ENCODE measurements at places on chromosomes 4 and X.

GRCh38 chr4:38621028-38621684, 42.8 kb upstream of the KLF3 start:
- DNase-seq, result peak; percentile 8

DNA sequence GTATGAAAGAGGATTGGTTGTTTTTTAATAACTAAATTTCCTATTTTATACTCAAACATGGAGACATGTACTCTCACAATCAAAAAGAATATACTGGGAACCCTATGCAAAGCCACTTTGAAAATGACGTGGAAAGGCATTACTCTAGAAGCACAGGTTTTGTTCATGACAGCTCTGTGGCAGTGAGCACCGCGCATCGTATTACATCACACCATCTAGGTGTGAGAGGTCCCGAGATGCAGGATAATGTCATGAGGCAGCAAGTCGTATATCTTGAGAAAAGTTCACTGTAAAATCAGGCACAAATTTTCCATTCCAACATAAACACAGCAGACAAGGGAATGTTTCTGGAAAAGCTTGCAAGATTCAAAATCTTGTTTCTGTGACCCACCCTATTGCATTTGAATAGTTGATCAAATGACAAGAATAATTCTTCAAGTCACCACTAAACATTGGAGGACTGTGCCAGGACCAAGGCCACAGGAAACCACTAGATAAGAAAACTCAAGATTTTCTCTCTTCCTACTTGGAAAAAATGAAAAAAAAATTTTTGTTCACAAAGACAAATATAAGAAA, 127.6 kb downstream of the LDB2 start:
- DNase-seq, result no peak

DNA sequence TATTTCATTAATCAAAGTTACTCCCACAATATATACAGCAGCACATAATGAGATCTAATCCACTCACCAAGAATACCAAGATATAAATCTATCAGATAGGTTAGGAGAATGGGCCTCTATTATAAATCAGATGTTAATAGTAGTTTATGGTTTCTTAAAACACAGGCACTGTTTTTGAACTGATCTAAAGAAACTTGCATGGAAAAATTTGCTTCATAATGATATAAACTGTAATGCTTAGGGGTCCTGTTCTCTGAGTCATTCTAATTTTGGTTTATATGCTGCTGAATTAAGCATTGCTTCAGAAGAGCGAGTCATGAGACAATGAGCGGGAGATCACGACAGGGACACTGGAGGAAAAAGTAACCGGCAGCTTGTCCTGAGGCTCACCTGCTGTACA, 113.3 kb upstream of the OTUD4 start:
- no peak for DNase-seq

GRCh38 chr4:107183155-107183774, 147.2 kb upstream of the DKK2 start:
- DNase-seq, result peak; percentile 46

DNA sequence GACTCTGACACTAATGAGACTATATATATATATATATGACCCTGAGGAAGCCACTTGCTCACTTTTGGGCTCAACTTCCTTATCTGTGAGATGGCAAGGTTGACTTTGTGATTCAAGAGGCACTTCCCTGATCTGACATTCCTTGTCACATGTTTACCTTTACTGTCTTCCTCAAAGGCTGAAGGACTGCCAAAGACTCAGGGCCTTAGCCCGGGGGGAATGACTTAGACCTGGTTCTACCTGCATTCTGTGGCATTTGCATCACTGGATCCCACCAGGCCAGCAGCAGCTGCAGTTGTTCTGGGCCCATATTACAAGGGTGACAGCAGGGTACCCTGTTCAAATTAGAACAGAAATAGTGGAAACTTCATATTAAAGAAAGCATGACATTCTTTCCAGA, 3.1 kb upstream of the HS6ST2 start:
- no peak for DNase-seq

DNA sequence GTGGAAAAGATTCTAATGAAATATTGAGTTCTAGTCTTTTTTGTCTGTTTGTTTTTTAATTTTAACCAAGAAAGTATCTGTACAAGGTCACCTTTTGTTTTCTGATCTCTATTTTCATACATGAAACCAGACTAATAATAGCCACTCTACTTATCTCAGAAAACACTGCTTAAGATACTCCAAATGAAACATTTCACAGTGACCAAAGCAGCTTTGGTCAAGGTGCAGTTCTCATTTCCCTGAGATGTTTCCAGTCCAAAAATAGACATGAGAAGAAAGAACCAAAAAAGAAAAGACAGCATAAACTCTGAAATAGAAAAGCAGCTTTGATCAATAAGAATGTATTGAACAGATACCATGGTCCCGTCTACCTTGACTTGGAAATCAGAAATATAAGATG, 782.8 kb downstream of the RAB28 start:
- no peak for DNase-seq

DNA sequence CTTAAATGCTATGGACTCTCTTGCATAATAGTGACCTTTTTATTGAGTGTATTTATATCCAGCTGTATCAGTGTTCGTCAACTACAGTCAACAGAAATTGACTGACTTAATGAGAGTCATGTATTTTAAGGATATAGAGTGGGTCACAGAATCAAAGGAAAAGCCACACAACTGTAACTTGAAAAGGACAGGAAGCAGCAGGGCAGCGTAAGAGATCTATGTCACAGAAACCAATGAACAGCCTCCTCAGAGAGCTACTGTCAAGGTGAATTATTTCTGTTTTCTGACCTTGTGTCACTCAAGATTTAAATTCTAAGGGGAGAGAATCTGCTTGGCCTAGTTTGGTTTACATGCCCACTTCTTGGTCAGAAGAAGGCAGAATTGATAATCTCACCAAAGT, 94.1 kb upstream of the FRAS1 start:
- DNase-seq, result no peak

GRCh38 chr4:78379991-78380729, 171.4 kb upstream of the ANXA3 start:
- DNase-seq, result no peak

GRCh38 chr4:126361287-126361686, 1046.5 kb downstream of the FAT4 start:
- no peak for DNase-seq

GRCh38 chr4:1599491-1600210, 84.5 kb downstream of the FAM53A start:
- no peak for DNase-seq

GRCh38 chr4:6983544-6984142, 59.5 kb upstream of the TADA2B start:
- no peak for DNase-seq

- no peak for DNase-seq
Observed at GRCh38 chr4:153471698-153472093, 5.5 kb downstream of the TMEM131L start.

- no peak for DNase-seq
Observed at GRCh38 chrX:154046031-154046781, 26.5 kb upstream of the IRAK1 start.

DNA sequence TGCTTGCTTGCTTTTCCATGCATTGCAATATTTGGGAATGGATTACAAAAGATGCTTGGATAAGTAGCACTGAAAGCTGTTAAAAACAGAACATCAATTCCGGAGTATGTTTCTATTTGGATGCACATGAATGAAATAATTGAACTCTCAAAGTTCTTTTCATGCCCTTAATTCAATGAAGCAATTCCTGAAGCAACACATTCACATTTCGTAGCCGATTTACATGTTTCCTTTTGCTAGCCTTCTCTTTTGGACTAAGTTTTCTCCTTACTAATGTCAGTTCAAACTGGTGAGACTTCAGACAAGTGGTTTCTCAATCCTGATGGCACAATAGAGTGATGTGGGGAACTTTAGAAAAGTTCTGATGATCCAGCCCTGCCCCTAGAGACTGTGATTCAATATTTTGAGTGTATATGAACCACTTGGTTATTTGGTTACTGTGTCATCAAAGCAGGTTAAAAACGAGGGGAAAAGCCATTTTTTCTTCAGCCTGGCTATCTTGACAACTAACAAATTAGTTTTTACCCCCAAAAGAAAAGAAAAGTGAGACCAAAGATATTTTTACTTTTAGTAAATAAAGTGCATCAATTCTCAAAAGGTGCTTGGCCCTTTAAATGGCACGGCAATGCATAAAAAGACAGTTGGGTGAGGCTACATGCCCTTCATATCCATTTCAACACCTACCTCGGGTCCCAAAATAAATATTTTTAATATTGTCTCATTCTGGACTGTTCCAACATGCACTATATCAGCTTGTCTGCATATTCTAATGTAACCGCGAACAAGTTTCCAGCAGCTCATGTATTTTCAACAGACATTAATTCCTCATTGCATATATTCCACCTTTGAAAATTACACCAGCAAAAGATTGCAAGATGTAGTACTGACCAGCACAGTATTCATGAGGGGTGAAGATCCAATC, 90.1 kb upstream of the RPL34 start:
- no peak for DNase-seq

- no peak for DNase-seq
Observed at GRCh38 chrX:103927030-103927429, 35.4 kb upstream of the TMSB15B start.

DNA sequence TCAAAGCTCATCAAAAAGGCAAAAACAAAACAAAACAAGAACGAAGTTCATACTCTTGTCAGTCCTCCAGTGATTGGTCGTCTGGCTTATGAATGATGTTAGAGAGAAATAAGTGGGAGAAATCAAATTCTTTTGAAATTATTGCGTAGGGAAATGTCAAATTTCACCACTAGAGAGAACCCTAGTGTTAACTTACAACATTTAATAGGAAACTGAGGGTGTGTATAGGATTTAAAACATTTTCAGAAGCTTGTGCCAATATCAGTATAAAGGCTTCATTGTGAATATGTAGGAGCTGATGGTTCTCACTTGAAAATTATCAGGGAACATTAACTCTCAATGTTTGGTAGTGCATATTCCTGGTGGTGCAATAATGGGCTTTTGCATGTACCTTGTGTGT, 17.4 kb downstream of the ADH6 start:
- DNase-seq, result no peak

- peak; percentile 61 for DNase-seq
Observed at GRCh38 chr4:41360214-41360920, 103.6 kb downstream of the UCHL1 start.

- no peak for DNase-seq
Observed at GRCh38 chr4:58760737-58761136, 1650.6 kb upstream of the IGFBP7 start.

GRCh38 chr4:24054910-24055309, 165.1 kb upstream of the PPARGC1A start:
- no peak for DNase-seq

DNA sequence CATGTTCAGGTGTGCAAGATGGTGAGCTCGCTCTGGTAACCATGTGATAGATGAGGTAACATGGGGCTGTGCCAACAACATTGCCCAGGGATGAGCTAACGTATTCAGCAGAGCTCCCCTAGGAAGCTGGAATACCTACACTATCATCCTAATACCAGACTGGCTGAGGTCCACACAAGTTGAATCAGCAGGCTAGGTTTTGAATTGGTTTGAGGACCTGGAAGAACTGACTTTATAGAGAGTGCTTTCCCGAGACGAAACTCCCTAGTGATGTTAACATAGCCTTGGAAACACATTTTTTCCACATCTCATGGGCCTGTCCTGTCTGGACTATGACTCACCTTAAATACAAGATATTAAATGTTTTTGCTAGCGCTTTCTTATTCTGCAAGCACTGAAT, 56.7 kb downstream of the IGFBP7 start:
- DNase-seq, result no peak

DNA sequence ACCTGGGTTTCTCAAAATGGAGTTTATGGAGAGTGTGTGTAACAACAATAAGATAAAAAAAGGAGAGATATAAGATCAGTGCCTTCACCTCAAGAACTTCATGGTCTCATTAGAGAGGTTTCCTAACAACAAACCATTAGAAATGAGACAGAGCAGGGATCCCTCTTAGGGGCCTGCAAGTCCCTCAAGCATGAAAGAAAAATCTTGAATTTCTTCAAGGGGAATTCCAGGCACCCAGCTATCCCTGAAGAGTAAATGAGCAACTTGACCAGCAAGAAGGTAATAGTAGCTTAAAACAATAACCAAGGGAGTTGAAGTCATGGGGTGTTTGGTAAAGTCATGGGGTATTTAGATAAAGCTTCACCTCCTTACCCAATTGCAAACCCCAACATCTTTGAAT, 49.7 kb upstream of the TLR3 start:
- no peak for DNase-seq

GRCh38 chrX:119236623-119237561, 807 bp downstream of the PGRMC1 start:
- no peak for DNase-seq

- DNase-seq, result no peak
Observed at GRCh38 chrX:145818186-145819113, 821 bp downstream of the SLITRK2 start.

- no peak for DNase-seq
Observed at GRCh38 chr4:83709627-83710026, 173.7 kb downstream of the GPAT3 start.

DNA sequence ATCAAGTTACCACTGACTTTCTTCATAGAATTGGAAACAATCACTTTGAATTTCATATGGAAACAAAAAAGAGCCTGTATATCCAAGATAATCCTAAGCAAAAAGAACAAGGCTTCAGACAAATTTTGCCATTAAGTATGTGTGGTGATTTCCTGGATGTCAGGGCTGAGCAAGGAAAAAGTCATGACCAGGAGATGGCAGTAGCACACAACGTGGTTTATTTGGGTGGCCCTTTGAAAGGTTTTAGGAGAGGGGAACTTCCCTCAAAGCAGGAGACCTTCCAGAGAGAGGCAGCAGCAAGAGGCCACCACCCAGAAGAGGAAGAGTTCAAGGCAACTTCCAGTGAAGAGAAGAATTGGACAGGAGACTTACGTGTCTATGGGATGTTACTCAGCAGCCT, 18.1 kb upstream of the ZXDB start:
- DNase-seq, result no peak

DNA sequence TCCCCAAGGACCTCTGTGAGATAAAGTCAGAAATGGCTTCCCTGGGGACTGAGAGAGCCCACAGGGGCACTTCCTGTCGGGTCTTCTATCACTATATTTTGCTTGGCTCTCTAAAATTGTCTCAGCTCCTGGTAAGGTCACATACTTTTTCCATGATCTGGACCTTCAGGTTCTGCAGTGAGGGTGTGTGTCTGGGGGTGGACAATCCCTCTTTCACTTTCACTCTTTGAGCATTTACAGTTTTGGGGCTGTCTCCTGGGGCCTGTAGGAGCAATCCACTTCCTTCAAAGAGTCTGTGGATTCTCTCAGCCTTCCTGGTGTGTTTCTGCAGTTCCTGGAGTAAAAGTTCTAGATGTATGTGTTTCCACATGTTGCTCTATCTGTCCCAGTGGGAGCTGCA, 335.7 kb downstream of the FSTL5 start:
- DNase-seq, result no peak

GRCh38 chrX:124488412-124489161, 142.2 kb downstream of the SH2D1A start:
- DNase-seq, result no peak

DNA sequence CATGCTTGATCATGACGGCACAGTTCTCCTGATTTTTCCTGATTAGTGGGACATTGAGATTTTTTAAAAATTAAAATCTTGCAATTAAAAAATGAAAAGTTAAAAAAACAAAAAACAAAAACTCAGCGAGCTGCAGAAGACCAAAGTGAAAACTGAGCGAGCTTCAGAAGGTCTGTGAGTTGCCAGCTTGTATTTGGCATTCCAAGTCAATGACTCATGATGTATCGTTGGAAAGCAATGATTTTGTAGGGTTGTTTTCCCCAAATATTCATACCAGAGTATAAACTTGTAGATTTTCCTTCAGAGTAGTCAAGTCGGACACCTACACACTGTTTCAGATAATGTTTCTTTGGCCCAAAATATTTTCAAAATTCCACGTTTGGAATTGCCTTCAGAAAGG, 76.9 kb downstream of the LRRC66 start:
- DNase-seq, result no peak

- DNase-seq, result no peak
Observed at GRCh38 chrX:84205276-84205675, 17.3 kb upstream of the RPS6KA6 start.
